ENCODE measurements at places on chromosomes 2 and 18.

DNA sequence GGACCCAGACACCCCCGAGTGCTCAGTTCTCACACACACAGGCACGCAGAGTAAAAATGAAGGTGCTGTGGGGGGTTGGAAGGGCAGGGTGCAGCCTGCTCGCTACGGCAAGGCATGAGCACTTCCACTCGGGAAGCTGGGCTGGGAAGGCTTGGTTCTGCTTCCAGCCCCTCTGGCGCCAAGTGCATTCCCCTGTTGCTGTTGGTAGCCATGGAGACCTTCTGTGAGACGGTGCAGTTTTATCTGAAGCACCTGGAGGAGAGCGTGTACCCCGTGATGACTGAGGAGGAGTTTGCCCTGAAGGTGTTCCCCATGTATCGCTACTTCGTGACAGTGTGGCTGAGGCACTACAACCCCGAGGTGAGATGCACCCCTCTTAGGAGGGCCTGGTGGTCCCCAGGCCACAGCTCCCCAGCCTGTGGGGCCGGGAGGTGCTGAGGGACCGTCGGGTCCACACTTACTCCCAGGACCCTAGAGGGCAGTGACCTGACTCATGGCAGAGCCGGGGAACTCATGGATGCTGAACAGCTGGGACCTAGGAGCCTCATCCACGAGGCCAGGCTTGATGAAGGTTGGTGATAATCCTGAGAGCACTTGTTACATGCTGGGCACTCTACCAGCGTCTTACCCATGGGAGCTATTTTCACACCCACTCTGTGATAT is 15.5 kb downstream of the MROH2A start:
- DNase-seq, result no peak

DNA sequence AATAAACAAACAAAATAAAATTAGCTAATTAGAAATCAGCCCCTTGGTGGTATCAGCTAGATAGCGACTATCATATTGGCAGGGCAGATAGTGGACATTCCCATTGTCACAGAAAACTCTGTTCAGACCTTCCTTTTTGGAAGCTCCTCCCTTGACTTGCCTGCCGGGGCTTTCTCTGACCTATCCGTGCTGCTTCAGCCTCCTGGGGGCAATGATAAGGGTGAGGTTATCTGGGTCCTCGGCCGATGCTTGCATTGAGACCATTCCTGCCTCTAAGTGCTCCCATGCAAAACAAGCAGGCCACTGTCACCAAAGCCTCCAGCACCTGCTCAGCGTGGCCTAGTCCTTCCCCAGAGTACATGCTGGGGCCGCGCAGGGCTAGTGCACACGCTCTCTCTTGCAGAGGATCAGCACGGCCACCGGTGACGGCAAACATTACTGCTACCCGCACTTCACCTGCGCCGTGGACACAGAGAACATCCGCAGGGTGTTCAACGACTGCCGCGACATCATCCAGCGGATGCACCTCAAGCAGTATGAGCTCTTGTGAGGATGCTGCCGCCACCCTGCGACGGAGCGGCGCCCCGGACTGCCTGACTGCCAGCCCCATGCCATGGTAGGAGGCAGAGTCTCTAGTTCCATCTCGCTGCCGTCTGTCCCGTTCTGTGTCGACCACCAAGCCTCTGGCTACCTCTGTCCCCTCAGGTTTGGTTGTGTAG is 27.4 kb downstream of the MPPE1 start:
- DNase-seq, result no peak

- no peak for DNase-seq
These were observed 68.5 kb downstream of the ZEB2 start for GRCh38 chr2:144451443-144451842.

DNA sequence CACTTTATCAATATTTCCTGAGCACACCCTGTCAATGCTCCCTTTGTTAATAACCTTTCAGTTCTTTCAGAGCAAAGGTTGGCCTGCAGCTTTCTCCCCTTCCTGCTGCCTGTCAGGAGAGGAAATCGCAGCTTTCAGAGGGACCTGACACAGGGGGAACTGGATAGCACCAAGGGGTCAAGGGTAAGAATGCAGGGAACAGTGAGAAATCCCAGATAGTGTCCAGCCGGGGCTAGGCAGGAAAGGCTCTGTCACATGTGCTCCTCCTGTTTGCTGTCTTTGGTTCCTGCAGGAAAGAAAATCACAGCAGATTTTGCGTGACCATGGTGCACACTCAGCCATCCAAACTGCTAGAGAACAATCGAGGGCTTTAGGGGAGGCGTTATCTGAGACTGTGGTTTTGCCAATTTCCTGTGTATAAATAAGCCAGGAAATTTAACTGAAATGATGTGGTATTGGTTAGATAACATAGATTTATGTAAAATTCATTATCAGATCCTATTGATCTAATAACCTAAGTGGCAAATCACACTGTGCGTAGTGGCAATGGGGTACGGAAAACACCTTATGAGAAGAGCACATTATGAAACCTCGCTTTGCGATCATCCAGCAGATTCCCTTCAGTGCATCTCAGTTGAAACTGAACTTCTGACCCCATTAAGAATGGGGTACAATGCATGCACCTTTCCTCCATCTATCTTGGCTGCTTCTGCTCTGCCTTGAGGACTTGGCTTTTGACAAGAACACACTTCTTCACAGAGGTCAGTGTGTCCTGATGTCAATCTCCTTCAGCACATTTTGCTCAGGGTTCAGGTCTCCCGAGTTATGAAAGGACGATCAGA is 178.0 kb downstream of the ICOS start:
- DNase-seq, result no peak

DNA sequence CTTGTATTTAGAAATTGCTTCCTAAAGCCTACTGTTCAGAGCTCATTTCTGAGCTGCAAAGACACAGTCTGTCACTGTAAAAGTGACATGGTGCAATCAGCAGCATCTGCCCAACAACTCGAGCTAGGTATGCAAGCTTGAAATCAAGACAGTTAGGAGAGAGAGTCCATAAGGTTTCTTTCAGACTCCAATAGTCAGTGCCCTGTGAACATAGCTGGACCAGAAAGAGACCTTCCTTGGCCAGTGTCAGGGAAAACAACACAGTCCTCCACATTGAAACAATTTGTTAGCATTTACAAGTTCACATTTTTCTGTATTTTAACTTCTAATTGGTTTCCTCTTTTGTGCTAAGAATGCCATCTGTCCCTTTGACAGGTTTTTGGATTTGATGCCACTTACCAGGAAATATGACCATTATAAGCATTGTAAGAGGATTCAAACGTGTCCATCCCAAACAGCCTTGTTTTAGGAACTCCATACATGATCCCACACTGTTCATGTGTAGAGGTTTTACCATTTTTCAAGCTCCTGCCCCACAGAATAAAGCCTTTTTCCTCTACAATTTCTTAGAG is 8.9 kb upstream of the MYCN start:
- DNase-seq, result no peak

Data from astrocyte of the spinal cord (primary cell).